HL-60 (cell line): ENCODE measurements at places on chromosomes 6 and 20.

GRCh38 chr6:32689531-32690501, 23.4 kb upstream of the HLA-DQB1 start:
- no peak for DNase-seq

DNA sequence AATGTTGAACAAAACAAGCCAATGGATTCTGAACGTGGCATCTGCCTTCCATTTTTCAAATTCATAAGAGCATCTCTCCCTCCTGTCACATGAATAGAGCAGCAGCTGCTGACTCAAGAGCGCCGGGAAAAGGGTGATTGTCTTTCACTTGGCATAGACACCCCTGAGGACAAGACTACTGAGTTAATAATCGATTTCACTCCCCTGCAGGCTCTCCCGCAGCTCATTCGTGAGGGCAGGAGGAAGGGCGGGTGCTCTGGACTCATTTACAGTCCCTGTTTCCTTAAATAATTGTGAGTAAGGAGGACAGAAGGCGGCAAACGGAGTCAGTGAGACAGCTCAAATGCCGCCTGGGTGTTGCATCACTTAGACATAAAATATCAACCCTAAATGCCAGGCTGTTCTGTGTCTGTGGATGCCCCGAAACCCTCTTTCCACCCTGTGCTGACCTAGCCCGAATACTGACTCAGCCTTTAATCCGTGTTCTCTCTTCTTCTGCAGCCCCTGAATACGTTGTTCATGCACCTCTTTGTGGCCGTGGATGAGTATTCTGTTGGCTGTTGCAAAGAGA, 21.6 kb downstream of the CFAP61 start:
- no peak for DNase-seq

DNA sequence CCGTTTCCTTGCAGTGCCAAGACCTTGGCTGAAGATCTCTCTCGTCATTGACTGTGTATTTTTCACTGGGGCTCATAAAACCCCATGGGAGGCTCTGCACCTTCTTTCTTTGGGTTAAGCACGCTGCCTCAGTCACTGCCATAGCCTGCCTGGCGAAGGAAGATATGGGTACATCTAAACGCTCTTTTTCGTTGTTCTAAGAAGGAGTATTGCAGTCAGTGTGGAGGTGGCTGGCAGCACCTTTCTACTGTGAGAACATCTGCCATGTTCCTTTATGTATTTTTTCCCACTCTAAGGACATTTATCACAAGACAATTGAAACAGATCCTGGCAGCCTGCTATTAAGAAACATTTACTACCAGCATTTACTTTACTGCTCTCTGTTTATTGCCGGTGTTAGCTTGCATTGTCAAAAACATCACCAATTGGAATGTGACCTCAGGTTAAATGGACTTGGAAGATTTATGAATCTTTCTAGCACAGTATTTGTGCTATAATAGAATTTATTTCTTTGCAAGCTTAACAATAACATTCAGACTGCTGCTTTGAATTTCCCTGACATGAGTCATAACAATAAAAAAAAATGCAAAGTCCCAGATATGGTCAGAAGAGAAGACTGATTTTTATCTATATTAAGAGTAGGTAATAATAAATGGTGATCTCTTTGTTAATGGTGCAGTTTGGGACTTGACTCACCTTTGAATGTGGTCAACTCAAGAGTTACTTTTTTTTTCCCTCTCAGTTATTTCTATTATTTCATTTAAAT, 62.2 kb upstream of the CLDN20 start:
- DNase-seq = no peak

- no peak for DNase-seq
These were observed 65.9 kb upstream of the SLC22A23 start for GRCh38 chr6:3522561-3523260.
